NCI-H2081 (cell line): ENCODE measurements at places on chromosomes 11 and 22.
A peak's percentile ranks its signal among the peaks of the same experiment; 100 is the strongest.

DNA sequence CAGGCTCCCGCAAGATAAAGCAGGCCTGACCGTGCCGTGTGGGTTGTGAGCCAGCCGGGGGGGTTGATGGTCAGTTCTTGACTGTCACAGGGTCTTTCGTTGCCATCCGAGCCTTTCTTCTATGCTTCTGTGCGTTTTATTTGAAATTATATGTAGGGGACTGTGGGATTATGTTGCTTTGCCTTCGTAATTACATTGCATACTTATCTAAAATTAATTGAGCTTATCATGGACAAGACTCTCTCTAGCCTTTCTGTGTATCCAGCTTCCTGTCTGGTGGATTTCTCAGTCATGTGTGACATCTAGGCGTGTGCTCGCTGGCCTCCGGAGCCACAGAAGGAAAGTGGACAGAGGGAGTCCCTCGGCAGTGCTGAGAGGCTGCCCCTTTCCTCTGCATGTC lies 93.2 kb downstream of the TBC1D22A start:
- DNase-seq = no peak

DNA sequence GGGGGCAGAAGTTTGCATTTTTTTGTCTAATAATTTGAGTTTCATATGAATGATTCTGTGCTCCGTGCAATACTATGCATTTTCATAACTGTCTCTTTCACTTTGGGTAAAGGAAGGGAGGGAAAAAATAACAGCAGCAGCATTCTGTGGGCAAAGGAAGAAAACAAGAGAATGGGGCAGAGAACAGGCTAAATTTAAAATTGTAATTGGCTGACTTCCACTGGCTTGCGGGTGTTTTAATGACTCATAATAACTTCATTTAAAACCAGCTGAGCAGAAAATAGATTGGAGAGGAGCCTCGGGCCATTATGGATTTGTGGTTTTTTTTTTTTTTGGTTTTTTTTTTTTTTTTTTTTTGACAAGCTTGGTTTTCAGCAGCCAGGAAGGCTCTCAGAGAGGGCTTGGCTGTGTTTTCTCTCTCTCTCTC lies 107.4 kb downstream of the ZBTB16 start:
- peak; percentile 84 for DNase-seq

GRCh38 chr11:71284525-71285092 lies 32.2 kb upstream of the SHANK2 start:
- DNase-seq = no peak

- DNase-seq = no peak
Measured at GRCh38 chr11:61757213-61757862, 4.9 kb downstream of the MYRF start.

- DNase-seq = no peak
Measured at GRCh38 chr22:22228421-22228820, 16.2 kb upstream of the VPREB1 start.
